ENCODE measurements at places on chromosomes 1 and 21. TPM values are rescaled to one million over a fixed set of nuclear protein-coding genes. Genes with fewer than 3 reads are reported as not detected.

DNA sequence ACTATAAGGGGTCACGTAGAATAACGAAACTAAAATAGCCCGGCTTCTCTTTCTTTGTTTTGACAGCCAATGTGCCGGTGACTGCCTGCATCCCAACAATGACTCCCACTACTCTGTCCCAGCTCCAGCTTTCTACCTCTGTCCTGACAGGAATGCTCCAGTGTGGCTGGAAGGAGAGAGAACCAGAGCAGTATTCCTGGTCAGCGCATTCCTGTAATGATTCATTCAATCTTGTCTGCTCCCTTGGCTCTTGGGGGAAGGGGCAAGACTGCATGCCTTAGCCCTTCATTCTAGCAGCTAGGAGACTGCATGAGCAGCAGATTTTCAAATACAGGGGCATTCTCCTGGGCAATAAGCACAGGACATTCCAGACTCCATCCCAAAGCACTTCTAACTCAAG, 132.1 kb upstream of the PRMT6 start:
- no peak for ATAC-seq

DNA sequence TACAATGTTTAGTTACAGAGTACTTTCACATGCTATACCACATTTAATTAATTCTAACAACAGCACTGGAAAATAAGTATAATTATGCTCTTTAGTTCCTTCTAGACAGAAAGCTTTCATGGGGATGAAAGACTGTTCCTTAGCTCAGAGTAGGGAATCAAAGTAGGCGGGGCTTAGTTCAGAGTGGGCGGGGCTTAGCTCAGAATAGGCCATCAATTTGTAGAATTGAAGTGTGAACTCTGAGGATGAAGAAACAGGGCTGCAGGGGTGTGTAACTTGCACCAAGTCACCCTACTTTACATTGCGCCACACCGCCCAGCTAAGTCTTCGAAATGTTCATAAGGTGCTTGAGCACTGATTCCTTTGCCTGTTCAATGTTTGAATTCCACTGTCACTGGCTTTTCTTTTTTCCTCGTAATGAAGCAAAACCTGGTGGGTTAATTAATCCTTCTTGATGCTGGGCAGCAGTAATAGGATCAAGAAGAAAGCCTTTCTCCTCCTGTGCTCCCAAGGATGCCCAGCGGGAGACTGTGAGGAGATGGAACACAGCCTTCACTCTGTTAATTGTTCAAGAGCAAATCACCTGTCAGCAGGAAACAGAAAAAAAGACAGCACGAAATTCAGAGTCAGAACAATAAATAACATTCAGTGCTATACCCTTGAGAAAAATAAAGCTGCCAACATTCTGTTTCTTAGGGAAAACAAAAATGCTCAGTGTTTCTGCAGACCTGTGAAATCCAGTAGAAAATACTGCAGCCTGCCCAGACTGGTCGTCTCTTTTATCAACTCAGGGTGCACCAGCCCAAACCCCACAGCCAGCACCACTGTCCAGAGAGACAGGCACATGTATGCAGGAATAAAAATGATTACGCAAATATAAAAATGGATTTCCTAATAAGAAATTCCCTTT, 66.5 kb upstream of the CAMK1G start:
- ATAC-seq = peak; percentile 29

DNA sequence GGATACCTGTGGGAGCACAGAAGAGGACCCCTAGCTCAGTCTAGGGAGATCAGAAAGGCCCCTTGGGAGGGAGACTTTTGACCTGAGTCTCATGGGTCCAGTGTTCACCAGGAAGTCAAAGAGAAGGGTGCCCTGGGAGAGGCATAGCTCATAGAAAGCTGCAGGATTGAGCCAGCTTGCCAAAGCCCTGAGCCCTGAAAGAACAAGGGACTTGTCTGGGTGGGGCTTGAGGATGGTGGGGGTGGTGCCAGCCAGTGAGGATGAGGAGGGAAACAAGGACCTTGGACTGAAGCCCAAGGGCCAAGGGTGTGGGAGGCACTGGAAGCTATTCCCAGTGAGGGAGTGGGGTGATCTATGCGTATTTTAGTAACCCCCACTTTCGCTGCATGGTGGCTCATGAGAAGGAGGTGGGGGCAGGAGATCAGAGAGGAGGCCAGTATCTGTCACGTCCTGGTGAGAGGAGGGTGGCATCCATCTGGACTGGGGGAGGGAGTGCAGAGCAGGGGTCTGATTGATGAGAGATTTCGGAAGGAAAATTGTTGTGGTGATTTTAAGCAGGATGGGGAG, 28.4 kb downstream of the DMBX1 start:
- no peak for ATAC-seq

DNA sequence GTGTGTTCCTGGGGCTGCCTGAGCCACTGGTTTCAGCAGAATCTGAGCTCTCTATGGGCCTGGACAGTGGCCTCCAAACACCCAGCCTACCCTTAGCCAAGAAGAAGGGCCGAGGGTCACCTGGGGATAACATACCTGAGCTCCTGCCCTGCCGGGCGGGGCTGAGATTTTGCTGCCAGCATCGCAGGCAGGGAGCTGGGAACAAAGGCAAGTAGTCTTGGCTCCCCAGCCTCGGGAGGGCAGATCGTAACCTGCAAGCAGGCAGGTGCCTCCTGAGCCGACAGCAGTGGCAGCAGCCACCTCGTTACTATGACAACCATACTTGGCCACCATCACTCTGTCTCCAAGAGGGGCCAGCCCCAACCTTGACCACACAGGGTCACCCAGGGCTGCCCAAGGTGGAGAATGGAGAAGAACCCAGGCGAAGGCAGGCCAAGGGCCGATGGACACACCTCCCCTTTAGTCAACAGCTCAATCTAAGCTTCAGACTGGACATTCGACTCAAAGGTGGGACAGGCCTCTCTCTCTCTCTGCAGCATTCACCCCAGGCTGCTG, 54.6 kb downstream of the TOMM20 start:
- no peak for ATAC-seq

DNA sequence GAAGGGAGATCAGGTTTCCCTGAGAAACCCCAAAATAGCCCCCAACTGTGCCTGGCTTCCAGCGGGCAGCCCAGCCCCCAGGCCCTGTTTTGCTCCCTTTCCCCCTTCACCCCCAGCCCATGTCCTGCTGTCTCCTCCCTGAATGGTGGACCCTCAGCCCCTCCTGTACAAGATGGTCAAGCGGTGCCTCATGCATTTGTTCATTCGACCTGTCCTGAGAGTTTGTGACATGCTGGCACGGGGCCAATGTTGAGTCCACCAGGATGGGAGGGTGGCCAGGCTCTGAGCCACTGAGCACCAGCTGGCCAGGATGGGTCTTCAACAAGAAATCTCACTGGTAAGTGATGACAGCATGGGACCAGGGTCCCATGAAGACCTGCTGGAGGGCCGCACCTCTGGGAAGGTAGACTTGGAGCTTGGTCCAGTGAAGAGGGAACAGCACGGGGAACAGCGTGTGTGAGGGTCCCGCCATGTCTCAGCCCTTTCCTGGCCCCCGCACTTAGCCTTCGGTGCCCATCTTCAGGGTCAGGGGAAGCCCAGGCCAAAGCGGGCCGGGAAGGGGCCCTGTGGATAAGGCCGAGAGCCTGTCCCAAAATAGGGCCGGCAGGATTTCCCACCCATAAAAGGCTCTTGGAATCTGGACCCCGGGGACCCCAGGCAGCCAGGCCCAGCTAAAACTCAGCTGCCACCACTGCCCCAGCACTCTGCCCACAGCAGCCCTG, at the start of gene CALML6:
Gene CALML6 (plus strand): TSS at position 290 of the 722 bp plus-strand sequence. CDS start 21 bp downstream, at position 311.
- no peak for ATAC-seq

DNA sequence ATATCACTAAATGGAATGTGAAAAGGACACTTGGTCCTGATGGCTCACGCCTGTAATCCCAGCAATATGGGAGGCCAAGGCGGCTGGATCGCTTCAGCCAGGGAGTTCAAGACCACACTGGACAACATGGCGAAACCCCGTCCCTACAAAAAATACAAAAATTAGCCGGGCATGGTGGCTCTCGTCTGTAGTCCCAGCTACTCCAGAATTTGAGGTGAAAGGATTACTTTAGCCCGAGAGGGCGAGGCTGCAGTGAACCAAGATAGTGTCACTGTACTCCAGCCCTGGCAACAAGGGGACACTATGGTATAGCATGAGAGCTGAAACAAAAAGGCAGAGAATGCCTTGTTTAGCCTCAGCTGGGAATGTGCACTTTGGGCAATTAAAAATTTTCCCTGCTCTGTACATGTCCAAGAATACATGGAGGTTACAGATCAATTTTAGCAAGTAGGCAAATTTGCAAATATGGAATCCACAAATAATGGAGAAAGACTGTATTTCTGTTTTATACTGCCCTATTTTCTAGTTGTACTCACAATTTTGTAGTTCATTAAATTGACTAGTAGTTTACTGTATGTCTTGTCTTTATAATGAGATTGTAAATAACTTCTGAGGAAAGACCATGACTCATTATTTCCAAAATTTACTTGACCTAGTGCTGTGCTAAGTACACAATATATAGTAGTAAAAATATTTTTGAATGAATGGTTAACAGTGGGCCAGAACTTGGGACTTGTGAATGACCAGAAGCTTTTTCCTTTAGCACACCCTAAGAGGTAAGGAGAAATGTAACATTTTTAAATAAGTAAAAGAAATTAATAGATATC, 2.0 kb upstream of the ANGEL2 start:
- no peak for ATAC-seq

- no peak for ATAC-seq
These were observed 88.3 kb downstream of the RPE65 start for GRCh38 chr1:68361346-68361910.

DNA sequence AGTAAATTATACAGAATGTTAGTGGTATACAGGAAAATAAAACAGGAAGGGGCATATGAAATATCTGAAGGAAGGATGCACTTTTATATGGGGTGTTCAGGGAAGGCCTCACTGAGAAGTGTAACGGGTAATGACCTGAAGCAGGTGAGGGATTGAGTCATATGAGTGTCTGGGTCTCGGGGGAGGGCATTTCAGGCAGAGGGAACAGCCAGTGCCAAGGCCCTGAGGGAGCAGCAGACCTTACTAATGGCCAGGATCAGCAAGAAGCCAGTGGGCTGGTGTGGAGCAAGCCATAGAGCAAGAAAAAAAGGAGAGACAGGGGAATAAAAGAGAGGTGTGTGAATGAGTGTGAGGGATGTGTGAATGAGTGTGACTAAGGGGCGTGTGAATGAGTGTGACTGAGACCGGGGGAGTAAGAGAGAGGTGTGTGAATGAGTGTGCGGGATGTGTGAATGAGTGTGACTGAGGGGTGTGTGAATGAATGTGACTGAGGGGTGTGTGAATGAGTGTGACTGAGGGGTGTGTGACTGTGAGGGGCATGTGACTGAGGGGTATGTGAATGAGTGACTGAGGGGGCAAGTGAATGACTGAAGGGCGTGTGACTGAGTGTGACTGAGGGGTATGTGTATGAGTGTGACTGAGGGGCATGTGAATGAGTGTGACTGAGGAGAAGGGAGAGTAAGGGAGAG, 107.2 kb downstream of the GLIS1 start:
- no peak for ATAC-seq

Gene SH2D1B
- total RNA-seq = 0.15 TPM

Gene PGLYRP4
- total RNA-seq = 0.27 TPM
